ENCODE measurements at places on chromosomes 6 and 20.

DNA sequence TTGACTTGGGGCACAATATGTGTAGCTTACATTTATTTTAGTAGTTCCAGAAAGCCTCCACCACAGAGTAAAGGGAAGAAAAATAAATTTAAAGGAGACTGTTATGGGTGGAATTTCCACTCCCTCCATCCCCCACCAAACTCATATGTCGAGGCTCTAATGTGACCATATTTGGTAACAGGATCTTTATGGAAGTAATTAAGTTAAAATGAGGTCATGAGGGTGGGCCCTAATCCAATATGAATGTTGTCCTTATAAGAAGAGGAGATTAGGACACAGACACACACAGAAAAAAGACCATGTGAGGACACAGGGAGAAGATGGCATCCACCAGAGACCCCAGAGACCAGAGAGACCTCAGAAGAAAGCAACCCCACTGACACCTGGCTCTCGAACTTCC, 189.7 kb downstream of the EDN1 start:
- DNase-seq = no peak

- DNase-seq = no peak
These were observed 25.2 kb downstream of the TRAM2 start for GRCh38 chr6:52551483-52552277.

- DNase-seq = no peak
These were observed 2.0 kb downstream of the NCOA3 start for GRCh38 chr20:47503685-47504084.

DNA sequence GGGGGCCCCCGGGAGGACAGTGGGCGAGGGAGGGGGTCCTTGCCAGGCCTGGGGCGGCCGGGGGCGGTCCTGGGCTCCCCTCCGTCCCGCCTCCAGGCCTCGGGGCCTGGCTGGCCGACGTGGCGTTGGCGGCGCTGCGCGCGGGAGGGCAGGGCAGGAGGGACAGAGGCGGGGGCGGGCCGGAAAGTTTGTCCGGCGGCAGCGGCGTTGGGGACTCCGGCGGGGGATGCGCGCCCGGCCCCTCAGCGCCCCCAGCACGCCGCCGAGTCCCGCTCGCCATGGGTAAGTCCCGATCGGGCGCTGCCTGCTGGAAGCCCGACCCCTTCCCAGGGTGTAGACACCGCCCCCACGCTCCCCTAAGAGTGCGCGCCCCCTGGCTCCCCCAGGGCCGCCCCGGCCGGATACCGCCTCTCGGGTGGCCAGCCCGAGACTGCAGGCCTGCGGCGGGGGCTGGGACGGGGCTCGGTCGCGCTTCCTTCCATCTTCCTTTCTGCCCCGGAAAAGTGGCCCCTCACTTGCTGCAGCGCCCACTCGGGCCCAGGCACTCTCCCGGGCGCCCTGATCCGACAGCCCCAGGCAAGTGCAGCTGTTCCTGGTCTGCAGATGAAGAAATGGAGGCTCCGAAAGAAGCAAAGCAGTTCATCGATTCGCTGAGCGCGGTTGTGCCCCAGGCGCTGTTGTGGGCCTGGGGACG, at the start of gene SLC2A10:
SLC2A10 (plus strand) TSS at position 191 of the 694 bp plus-strand sequence; CDS start at position 279, 88 bp downstream.
- DNase-seq = no peak

- DNase-seq = no peak
These were observed 628 bp upstream of the ERGIC3 start for GRCh38 chr20:35541118-35541782.

All from HS-5 (cell line).